ENCODE measurements at places on chromosomes 1 and 21. TPM values are rescaled to one million over a fixed set of nuclear protein-coding genes. Genes with fewer than 3 reads are reported as not detected.

DNA sequence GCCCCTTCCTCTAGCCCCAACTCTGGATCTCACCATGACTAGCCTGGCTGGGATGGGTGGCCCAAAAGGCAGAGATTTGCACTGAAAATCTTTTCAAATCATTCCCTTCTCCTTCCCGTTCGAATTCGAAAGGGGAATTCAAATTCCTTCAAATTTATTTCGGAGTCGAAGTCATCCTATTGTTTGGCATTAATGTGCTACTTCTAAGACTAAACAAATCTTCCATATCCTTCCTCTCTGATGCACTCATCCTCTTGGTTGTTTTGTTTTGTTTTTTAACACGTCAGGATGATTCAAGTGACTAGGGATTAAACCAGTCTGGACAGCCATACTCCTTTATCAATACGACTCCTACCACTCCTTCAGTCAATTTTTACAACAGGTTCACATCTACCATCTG lies 95.5 kb upstream of the SGIP1 start:
- no peak for DNase-seq

- no peak for DNase-seq
These were observed 33.3 kb downstream of the TCEANC2 start for GRCh38 chr1:54086754-54087153.

WDR64 gene
- total RNA-seq, result 0.21 TPM

DNA sequence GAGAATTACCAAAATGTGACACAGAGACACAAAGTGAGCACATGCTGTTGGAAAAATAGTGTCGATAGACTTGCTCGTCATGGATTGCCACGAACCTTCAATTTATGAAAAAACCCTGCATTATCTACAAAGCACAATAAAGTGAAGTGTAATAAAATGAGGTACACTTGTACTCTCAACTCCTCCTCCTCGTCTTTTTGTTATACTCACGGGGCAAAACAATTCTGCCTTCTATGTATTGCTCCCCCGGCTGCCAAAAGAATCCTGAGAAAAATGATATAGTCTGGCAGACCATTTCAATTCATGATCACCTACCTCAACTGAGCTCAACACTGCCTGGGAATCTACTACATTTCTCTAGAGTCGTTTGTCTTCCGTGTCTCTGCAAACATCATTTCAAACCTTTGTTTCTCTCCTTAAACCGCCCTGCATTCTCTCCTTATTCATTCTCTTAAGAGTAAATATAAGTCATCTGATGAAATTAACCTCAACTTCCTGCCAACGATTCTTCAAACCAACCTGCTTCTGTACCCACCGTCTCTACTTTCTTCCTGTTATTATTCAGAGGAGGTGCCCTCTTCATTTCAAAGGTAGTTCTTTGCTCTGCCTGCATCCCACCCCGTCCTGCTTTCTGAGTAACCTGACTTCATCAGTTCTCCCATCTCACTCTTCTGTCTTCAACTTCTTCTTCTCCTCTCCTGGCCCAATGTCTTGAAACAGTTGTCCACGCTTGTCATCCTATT lies 12.9 kb upstream of the IL19 start:
- DNase-seq, result no peak

PDC gene
- not detected for total RNA-seq

DNA sequence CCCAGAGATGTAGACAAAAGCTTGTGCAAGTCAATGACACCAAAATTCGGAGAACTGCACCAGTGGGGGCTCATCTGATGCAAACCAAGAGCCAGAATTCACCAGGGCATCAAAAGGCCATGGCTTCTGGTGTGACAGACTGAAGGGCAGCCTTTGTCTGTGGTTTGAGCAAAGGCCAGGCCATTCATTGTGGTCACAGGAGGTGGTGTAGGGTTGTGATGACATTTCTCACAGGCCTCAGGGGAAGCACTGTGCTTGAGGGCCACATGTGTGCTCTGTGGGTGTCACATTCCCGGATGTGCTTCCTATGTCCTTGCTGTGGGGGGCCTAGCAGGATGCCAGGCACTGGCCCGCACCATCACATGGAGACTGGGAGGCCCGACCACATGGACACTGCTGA lies 22.5 kb upstream of the KCNE1 start:
- no peak for DNase-seq

DNA sequence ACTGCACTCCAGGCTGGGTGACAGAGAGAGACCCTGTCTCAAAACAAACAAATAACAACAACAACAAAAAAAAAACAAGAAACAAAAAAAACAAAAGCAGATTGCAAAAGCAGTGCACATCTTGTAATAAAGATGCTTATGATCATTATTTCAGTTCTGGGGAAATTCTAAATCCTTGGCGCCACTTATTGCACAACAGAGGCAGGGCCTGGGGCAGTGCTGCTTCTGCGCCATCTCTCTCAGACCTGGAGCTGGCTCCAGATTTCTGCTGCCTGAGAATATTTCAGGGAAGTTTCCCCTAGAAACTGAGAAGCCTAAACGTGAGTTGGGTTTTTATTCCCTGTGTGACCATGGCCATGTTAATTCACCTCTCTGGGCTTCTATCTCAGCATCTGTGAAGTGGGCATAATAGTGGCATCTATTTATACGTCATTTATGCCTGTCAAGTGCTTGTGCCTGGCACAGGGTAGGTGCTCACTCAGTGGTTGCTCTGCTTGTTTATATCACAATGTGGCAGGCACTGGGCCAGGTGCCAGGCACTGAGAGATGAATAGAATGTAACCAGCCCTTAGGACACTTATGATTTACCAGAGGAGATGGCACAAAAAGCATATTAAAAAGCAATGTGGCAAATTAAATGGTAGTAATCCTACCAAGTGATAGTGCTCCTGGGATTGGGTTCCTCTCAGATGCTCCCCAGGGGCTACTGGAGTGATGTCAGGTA lies 67.9 kb downstream of the MDM4 start:
- no peak for DNase-seq

NIT1 gene
- total RNA-seq, result 1.0 TPM

- DNase-seq, result no peak
These were observed 158.9 kb upstream of the FGGY start for GRCh38 chr1:59137968-59138367.

- DNase-seq, result no peak
These were observed 249.0 kb downstream of the PTPRU start for GRCh38 chr1:29485096-29485925.

DNA sequence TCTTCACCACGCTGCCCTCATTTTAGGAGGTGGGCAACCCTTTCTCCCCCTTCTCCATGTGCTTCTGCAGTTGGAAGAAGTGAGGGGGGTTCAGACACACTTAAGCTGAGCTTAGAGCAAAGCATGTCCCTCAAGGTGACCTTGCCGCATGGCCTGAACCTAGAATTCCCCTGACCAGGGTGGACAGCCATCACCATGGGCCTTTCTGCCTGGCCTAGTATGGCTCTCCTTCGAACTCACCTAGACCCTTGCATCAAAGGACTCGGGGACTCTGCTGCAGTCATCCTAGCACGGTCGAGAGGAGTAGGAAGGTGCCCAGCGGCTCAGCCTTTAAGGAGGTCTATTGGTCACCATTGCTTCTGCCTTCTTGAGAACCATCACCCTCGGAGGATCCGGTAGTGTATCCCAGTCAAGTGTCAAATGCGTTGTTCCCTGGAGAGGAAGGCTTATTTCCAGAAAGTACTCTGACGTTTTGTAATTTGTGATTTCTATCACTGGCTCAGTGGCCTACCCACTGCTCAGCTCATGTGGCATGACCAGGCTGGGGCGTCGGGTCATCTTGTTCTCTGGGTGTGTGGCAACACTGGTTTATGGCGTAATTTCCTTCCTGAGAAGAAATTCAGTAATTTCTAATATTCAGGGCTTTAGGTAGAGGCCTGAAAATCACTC lies at the start of gene KCNE1:
KCNE1 (minus strand) TSS at position 424 of the 669 bp plus-strand sequence. CDS start 62,576 bp downstream, outside the sequence.
- DNase-seq, result no peak

- peak; percentile 88 for DNase-seq
These were observed 7.4 kb downstream of the SOX13 start for GRCh38 chr1:204080163-204080903.

- DNase-seq, result no peak
These were observed 256.3 kb downstream of the MATN1 start for GRCh38 chr1:30467101-30467500.

DNA sequence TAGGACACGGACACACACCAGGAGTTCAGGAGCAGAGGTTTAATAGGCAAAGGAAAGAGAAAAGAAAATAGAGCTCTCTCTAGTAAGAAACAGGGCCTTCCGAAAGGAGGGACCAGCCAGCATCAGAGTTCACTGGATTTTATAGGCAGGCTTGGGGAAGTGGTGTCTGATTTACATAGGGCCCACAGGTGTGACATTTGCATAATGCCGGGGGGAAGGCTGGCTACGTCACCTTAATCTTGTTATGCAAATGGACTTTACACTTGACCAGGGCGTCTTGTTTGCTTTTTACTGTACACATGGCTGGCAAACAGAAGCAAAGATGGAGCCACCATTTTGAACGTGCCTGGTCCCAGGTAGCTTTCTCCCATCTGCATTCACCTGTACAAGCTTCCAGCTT lies at the start of gene OR14A16:
OR14A16 (minus strand) TSS at position 97 of the 400 bp plus-strand sequence. CDS start 8,390 bp downstream, outside the sequence.
- no peak for DNase-seq

CXADR gene
- total RNA-seq, result 11.8 TPM

GRCh38 chr1:14438127-14438769 lies 160.2 kb upstream of the KAZN start:
- DNase-seq, result no peak

DNA sequence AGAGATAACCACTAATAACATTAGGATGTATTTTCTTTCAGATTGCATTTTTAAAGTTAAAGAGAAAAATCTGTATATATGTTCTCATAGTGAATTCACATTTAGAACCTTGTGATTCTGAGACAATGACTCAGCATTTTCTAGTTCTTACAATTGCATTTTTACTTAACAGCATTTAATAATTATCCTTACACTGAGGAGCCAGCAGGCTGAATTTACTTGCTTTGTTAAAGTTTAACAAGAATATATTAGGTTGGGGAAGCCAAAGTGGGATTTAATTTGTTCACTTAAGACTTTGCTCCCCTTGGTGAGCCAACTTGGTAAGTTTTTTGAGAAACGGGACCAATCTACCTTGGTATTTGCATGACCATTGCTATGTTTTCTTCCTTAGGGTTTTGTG lies 4.5 kb downstream of the PATJ start:
- no peak for DNase-seq

DNA sequence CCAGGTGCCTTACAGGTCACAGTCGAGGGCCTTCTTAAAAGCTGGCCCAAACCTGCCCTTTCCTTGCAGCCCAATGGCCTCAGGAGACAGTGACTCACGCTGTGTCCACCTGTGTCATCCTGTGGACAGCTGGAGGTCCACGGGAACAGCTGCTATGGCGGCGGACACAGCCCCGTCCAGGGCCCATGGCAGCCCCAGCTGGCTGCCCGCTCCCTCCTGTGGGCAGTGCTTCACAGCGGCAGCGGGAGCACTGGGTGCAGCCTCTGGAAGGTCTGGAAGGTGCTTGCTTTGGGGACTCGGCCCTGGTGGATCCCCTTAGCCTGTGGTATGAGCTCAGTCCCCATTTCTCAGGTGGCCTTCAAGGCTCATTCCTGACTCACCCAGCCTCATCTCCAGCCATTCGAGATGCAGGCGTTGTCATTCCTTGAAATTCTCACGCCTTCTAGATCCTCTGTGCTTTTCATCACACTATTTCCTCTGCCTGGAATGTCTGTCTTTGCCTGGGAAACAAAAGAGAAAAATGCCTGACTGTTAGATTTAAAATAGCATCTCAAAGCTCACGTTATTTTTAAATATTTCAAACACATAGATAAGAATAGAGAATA lies 86.8 kb downstream of the KIF26B start:
- DNase-seq, result no peak

DNA sequence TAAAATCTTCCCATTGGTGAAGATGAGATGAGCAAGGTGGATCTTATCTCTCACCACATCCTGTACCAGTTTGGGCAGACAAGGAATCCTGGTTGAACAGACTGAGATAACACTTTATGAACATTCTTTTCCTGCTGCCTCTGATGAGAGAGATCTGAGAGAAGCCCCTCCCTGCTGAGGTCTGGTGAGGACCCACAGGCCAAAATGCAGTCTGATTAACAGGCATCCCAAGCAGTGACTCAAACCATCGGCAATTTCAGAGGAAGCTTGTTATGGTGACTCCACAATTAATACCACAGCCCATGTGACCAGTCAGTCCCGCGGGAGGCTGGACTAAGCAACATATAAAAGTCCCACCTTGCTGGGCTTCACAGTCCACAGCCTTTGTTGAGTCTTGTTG lies at the start of gene PRR9:
PRR9 (plus strand) TSS at position 373 of the 400 bp plus-strand sequence. CDS start 561 bp downstream, outside the sequence.
- DNase-seq, result no peak

GRCh38 chr1:236193184-236193583 lies 50.8 kb downstream of the GPR137B start:
- DNase-seq, result no peak

- DNase-seq, result no peak
These were observed 13.1 kb downstream of the CFAP298 start for GRCh38 chr21:32599091-32599490.

DNA sequence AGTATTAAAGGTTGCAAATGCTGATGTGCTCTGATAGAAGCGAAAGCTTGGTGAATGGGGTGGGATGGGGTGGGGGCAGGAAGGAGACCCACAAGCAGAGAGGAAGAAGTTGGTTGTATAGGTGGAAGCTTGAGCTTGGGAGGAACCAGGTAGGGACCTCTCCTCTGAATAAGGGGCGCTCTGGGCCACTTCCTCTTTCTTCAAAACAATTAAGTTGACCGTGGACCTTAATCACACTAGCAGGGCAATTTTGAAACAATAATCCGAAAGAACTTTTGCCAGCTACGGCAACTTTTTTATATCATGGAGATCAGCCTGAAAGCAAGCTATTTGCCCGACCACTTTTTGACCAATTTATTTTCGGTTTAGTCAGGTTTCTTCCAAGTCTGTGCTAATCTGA lies 1.9 kb upstream of the DYRK1A start:
- no peak for DNase-seq

- no peak for DNase-seq
These were observed 49.4 kb downstream of the TMCO4 start for GRCh38 chr1:19750101-19750881.

DNA sequence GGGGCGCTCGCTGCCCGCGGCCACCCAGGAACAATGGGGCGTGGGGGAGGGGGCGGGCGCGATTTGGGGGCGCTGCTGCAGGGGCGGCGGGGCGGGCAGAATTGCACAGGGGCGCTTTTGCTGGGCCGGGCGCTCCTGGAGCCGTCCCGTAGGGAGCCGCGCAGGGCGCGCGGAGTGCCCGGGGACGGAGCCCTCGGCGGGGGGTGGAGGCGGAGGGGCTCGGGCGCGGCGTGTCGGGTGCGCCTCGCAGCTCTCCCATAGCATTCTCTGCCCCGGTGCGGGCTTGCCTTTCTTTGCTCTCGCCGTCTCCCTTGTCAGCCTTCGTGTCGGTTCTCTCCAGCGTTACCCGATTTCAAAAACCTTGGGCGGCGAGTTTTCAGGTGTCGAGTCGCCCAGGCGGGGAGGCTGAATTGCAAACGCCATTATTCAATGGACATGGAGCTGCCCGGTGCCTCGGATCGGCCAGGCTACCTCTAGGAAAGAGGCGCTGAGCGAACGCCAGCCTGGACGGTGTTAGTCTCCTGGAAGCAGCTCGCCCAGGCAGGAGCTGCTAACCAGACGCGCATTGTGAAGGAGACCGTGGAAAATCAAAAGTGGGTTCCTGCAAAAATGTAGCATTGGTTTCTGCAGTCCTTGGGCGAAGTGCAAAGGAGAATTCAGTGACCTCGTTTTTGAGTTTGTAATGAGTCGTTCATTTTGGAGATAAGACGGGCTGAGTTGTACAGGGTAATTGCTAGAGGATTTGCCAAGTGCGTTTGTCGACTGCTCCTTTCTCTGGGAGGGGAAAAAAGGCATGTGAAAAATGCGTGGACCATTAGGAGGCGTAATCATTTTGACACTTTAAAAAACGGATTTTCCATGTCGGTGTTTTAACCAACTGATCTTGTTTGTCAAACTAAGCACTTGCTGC lies 626 bp downstream of the CXADR start:
- peak; percentile 27 for DNase-seq
